ENCODE measurements at places on chromosomes 7 and 10.

- no peak for DNase-seq
Observed at GRCh38 chr7:142440906-142441411, 183.1 kb upstream of the PRSS58 start.

GRCh38 chr7:22723637-22724036 lies 3.4 kb upstream of the IL6 start:
- DNase-seq = peak; percentile 63

GRCh38 chr7:159143780-159144757 lies 598 bp downstream of the VIPR2 start:
- DNase-seq = peak; percentile 24

GRCh38 chr10:79202188-79203013 lies 133.6 kb downstream of the ZMIZ1 start:
- DNase-seq = peak; percentile 43

GRCh38 chr7:55070271-55070743 lies 51.5 kb downstream of the EGFR start:
- DNase-seq = no peak

DNA sequence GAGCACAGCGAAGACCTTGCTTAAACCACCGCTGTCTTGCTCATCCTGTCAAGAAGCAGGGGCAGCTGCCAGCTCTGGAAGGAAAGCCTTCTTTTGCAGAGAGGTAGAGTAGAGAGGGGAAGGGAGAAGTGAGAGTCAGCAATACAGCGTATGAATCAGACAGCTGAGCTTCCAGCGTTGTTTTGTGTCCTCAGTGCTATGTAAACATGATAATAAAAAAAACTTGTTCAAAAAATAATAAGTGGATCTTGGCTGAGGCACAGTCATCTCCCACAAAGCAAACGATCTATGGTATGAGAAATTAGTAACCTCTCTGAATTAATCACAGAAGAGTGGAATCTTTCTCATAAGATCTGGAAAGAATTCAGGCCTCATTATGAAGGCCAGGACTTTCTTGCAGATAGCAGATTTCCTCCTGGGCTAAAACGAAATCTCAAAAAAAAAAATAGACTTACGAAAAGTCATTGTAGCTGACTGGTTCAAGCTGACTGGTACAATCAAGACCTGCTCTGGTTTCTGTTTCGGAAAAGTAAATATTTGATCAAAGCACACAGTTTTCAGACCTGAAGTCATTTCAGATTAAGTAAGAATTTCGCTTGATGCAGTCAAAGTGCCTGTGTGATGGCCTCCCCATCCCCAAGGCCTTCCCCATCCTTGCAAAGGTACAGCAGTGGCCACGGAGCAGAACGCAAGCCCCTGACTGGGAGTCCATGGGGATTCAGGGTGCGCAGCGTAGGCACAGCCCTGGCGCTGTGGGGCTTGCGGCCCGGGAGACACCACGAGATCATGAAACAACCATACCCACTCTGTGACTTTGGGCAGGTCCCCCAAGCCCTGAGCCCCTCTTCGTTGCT lies 29.4 kb downstream of the CHST15 start:
- DNase-seq = peak; percentile 83

DNA sequence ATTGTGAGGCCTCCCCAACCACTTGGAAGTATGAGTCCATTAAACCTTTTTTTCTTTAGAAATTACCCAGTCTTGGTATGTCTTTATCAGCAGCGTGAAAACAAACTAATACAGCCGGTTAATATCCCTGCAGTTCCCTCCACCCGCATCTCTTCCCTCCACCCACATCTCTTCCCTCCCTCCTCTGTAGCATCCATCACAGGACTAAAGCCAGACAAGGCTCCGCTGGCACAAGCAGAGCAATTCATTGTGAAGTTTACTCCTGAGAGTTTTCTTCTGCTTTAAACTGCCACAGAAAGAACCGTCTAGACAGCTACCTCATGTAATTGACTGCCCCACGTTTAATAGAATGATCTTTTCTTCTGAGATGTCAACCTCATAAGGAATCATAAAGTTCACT lies 131.5 kb downstream of the KIAA1217 start:
- DNase-seq = no peak

- peak; percentile 91 for DNase-seq
Observed at GRCh38 chr7:90766814-90767564, 170.9 kb downstream of the CDK14 start.

DNA sequence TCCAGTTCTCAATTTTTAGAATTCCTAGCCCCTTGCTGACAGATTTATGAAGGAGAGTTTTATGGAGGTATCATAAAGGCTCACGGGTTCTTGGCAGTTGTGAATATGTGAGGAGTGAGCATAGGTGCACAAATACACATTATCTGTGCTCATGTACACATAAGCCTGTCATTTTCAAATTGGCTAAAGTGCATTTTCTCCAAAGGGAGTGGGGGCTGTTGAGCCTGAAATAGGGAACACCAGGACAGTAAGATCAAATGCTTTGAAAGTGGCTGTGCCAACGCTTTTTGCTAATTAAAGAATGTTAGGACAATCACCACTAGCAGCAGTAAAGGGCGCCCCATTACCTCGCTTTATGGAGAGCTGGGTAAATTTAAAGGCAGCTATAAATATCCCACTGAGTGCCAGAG lies 8.3 kb upstream of the LRRC4 start:
- no peak for DNase-seq

DNA sequence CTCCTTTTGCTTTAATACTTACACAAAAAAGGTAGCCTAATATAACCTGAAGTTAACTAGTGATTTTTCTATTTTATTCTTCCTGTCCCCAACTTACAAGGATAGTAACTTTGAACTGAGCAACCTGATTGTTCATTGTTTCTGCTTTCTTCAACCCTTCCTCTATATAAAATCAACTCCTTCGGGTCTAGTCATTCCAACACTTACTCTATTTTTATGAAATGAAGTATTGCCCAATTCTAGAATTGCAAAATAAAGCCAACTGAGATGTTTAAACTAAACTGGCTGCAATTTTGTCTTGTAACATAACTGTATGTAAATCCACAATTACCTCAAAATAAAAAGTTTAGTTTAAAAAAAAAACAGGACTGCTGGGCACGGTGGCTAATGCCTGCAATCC lies 20.3 kb upstream of the DNA2 start:
- peak; percentile 49 for DNase-seq

GRCh38 chr10:17851611-17852010 lies 42.5 kb downstream of the MRC1 start:
- no peak for DNase-seq

GRCh38 chr7:11212816-11213215 lies 239.1 kb downstream of the PHF14 start:
- DNase-seq = peak; percentile 67

Data from iris pigment epithelial cell (primary cell).